Stimulated activated CD4-positive, alpha-beta T cell treated with anti-CD3 and anti-CD28 coated beads, Interleukin-2, amount 100 ng/mL, for 24 hours (primary cell): ENCODE measurements at places on chromosomes 4 and X.

DNA sequence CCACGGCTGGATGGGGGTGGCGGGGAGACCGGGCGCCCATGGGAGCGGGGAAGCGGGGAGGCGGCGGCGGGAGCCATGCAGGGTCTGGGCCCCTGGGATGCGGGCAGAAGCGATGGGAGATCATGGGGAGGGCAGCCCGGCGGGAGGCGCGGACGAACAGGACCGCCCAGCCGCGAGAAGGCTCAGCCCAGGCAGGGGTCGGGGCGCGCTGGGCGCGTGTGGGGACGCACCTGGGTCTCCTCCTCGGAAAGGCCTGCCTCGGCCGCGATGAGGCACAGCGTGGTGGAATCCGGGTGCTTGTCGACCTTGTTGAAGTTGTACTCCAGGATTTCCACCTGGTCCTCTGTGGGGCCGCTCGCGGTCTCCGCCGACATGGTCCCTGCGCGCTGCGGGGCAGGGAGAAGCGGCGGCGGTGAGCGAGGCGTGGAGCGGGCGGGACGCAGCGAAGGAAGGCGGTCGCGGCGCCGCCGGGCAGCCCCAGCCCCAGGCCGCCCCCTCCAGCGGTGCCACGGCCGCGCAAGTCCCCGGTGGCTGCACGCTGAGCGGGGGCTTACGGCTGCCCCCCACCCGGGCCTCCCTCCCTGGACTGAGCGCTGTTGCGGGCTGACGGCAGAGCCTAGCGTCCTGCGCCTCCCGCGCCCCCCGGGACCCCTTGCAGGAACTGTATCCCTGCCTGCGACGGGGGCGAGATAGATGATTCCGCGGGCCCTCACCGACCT is 25.3 kb downstream of the HOPX start:
- DNase-seq = peak; percentile 39

DNA sequence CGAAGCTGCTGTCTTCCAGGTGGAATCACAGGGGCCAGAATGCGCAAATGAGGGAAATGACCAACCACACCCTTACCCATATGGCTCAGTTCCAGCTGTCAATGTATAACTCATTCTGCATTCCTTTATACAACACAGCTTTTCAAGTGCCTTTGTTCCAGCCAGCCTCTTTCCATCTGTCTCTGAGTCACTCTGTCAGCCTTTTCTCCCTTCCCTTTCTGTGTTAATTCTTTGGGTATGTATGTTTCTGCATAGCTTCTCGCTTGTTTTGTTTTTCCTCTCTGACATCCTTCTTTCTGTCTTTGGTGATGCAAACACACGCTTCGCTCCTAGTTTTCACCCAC is 54.5 kb downstream of the RS1 start:
- DNase-seq = no peak

- no peak for DNase-seq
These were observed 36.4 kb upstream of the CWH43 start for GRCh38 chr4:48949518-48950219.

GRCh38 chr4:182126603-182127002 is 116.6 kb upstream of the TENM3 start:
- no peak for DNase-seq

DNA sequence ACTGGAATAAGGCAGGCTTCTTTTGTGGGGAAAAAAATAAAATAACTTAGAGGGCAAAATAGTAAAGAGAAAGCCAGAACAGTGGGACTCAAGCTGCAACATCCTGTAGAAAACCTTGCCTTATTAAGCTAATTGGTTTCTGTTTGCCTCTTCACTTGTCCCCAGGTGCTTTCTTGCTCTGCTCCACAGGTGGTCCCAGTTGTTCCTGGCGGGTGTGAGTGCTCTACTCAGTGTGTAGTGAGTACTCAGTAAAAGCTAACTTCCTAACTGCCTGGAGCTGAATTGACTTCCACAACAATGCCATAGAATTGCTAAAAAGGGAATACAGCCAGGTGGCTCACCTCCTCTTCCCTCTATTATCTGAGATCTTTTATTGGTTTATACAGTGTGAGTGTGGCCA is 930.2 kb downstream of the C4orf33 start:
- DNase-seq = no peak

DNA sequence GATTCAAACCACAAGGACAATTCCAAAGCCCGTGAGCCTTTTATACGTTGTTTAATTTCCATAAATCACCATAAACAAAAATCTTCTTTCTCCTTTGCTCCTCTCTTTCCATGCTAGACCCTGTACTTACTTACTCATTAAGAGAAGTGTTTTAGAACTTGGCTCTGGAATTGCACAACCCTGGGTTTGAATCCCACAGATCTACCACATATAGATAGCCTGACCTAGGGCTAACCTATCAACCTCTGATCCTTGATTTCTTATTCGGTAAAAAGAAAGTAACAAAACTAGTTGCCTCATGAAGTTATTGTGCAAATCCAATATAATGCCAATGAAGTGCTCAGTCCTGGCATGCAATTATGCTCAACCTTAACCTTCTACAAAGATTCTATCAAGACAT is 68.8 kb downstream of the ZAR1 start:
- no peak for DNase-seq

DNA sequence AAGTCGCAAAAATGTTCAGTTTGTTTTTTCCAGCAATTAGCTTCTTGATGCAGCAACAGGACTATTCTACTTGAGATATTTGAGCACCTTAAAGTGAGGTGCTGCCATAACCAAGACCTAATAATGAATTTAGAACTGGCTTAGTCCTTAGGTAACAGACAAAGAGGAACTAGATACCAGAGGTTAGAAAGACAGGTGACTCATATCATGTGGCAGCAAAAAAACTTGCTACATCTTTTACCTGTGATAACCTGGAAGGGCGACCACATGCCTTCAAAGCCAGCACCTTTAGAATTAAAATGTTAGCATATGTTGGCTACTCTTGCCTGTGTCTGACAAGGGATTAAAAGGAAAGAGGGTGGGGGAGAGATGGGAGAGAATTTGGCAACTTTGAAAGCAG is 90.4 kb downstream of the ARHGAP6 start:
- DNase-seq = no peak

DNA sequence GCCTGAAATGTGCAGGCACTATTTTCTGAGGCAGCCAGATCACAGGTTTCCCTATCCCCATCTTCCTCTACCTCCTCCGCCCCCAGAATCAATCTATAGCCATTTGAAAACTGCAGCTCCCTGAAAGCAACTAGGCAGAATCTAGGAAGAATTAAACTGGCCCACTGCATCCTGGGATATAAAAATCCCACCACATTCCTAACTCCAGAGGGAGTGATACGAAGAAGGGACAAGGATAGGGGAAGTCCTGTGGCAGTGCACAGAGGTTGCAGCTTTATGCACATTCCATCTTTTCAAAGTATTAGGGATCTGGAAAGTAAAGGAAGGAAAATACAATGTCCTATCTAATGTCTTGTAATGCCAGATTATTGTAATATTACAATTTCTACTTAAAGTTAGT is 18.3 kb upstream of the HERC3 start:
- DNase-seq = no peak

DNA sequence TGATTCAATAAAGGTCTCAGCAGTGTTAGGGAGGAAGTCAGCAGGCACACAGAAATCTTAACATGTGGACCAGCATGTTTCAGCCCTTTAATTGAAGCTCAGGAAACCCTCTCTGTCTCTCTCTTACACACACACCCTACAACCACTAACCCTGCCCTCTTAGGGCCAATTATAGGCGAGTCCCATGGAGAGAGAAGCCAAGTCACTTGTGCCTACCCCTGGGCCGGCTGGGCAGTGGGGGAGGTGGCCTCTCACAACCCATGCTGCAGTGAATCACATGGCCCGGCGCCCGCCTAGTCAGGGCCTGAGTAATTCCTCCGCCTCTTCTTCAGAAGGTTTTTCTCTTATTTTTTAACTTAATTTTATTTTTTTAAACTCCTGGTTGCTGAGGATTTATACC is 3.7 kb downstream of the FGD1 start:
- DNase-seq = no peak

DNA sequence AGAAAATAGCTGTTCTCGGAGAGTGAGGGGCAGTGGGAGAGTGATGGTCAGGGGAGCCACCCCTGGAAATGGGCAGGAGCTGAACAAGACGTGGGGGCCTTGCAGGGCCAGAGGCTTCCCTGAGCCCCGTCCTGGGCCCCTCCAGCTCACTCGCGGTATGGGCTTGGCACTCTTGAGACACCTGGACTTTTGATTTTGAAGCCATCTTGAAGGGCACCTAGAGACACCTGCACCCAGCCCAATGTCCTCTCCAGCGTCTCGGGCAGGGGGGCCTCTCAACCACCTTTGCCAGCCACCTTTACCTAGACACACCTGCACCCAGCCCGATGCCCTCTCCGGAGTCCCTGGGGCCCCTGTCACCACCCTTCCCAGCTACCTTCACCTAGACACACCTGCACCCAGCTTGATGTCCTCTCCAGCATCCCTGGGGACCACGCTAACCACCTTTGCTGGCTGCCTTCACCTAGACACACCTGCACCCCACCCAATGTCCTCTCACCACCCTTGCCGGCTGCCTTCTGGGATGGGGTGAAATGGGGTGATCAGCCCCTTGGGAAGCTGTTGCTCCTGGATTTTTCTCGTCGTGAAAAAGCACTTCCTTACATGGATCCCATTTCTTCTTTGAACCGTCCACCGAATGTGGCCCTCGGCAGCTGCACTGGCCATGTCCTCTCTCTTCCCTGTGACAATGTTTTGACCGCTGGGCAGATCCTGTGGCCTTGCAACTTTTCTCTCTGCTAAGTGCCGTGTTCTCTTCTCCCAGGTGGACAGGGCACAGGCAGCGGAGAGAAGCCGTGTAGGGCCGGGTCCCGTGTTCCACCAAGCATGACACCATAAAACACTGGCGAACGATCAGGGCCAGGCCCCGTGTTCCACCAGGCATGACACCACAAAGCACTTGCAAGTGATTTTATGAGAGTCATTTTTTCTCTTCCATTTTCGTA is 47.5 kb downstream of the CPZ start:
- DNase-seq = no peak

DNA sequence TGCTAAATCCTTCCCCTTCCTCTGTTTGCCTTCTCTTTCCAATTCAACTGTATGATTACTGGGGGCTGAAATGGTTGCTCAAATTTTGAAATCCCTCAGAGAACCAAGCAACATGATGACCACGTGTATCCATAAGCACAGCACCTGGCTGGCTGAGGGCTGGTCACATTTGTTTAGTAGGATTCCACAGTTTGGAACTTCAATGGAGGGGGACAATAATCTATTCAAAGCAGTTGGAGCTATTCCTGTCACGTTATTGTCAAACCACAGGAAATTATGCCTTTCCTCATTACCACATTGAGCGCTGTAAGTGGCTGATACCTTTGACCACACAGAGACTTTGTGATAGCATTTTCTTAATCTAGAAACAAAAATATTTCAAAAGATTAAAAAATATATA is 7.0 kb downstream of the TMSB4X start:
- no peak for DNase-seq

- DNase-seq = no peak
These were observed 43.1 kb upstream of the GPR78 start for GRCh38 chr4:8537041-8537461.

DNA sequence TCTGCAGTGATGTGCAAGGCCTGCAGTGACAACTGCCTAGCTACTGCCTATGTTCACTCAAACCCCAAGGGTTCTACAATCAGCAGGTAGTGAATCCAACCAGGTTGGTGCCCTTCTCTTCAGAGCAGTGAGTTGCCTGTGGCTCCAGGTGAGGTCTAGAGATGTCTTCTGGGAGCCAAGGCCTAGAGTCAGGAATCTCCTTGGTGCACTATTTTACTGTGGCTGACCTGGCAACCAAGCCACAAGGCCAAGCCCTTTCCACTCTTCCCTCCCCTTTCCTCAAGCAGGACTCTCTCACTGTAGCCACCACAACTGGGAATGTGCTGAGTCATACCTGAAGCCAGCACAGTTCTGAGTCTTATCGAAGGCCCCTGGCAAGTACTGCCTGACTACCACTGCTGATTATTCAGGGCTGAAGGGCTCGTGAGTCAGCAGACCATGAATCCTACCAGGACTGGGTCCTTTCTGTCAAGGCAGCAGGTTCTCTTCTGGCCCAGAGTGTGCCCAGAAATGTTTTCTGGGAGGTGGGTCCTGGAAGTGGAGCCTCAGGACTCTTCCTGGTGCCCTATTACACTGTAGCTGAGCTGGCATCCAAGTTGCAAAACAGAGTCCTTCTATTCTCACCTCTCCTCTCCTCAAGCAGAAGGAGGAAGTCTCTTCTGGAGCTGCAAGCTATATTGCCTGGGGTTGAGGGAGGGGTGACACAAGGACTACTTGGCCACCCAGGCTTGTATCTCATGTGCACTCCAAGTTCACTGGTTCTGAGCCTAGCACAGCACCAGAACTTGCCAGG is 111.6 kb downstream of the BTC start:
- DNase-seq = no peak

- DNase-seq = no peak
These were observed 24.0 kb downstream of the SMIM14 start for GRCh38 chr4:39614487-39615162.

GRCh38 chrX:16646366-16647138 is 3.4 kb upstream of the S100G start:
- DNase-seq = no peak

DNA sequence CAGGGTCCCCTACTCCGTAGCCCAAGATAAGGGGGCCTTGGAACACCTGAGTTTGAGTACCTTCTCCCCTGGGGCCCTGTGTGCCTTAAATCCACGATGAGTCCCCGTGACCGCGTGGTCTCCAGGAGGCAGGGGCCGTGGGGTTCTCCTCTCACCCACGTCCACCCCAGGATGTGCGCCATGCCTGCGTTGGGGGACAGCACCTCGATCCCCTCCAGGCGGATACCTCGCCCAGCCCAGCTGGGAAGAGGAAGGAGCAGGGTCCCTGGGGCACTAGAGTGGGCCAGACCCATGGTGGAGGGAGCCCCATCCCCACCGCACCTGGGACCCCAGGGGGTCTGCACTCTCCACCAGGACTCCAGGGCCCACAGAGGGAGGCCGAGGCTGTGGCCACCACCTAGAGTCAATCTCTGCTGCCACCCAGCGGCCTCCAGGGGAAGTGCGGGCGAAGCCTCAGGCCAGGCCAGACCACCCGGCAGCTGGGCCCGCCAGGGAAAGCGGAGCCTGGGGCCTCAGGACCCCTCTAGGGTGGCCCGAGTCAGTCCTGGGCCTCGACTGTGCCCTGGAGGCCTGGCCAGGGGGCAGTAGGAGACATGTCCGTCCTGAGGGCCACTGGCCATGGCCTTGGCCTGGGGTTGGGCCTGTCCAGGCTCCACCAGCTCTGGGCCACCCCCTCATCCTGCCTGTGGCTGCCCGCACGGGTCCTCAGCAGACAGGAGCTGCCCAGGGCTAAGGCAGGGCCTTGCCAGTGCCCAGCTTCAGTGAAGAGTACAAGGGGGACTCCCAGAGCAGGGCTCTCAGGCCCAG is 55.0 kb downstream of the FAM53A start:
- peak; percentile 78 for DNase-seq

DNA sequence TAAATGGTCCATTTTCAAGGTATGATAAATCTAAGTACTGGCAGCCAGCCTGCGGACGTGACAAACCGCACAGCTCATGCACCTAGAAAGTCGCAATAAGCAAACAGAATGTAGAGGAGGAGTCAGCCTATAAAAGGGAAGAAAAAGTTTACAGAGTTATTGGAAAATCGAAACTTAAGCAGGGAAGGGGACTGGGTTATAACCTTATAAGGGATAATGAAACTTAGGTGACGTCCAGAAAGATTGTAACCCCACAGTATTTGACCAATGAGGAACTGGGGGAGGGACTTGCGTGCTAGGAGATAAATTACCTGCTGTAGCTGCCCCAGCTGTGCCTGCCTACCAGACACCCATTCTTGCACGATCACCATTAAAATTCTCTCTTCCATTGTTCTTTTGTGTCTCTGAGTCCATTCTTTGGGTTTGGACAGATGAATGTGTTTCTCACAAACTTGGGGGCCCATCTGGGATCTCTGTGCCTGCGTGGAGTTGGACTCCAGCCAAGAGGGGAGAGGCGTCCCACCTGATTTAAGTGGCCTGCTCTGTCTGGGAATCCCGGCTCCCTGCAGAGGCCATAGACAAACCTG is 61.0 kb downstream of the ZCCHC12 start:
- DNase-seq = no peak
